SK-N-SH treated with all-trans-retinoic acid at 6 μM for 48 hours (cell line): ENCODE measurements at places on chromosomes 16 and 17.

GRCh38 chr17:14396547-14396946, 95.7 kb downstream of the HS3ST3B1 start:
- ATAC-seq, result no peak

- ATAC-seq, result no peak
Measured at GRCh38 chr16:50528820-50529219, 19.4 kb upstream of the NKD1 start.

DNA sequence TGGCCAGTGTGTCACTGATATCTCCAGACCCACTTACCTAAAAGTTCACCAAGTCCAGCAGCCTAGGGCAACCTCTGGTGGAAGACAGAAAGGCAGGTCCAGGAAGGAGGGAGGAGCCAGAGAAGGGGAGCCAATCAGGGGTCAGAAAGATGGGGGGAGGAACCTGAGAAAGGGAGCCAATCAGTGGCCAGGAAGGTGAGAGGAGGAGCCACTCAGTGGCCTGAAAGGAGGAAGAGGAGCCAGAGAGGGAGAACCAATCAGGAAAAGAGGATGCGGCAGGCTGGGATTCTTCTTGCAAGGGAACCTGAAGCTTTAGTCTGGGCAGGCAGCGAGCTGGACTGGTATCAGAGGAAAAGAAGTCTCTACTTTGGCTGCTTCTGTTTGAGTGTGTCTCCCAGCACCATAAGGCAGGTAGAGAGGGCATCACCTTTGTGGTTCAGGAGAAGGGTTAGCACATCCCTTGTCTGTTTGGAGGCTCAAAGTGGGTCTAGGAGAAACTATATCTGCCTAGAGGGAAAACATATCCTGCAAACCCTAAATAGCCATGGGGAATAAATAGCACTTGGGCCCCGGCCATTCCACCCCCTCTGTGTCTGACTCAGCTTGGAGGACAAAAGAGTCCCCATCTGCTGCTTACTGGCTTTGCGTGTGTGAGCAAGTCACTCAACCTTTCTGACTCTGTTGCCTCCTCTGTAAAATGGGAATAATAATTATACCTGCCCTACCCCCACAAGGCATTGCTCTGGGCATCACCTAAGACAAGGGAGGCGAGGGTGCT, 43.4 kb upstream of the CRHR1 start:
- ATAC-seq, result peak; percentile 98

DNA sequence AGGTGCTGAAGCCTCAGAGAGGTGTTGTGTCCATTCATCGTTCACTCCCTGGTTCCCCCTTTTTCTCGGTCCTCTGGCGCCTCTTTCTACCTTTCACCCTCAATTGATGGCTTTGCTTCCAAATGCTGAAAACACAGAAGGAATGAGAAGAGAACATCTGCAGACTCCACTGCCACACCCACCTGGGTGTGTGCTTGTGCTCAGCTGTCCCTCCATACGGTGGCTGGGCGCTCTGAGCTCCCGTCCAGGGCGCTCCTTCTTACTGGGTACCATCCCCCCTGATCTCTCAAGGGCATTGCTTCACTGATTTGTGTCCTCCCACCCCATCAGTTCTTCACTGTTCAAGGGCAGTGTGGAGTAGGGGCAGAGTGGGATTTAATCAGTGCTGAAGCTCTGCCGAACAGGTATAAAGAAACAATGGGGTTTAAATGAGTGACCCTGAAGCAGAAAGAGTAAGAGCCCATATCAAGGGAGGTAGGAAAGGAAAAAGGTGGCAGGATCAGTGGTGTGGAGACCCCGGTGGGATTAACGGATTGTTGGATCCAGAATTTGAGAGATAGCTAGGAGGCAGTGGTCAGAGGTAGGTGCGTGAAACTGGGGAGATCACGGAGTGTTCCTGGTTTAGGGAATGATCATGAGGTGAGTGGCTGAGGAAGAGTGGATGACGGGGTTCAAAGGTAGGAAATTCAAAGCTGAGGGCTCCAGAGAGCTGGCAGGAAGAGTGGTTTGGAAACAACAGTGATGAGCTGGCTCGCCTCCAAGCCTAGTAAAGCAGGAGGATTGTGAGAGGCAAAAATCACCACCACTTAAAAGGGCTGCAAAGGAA, 40.8 kb downstream of the MRTFB start:
- no peak for ATAC-seq

- ATAC-seq, result peak; percentile 82
Measured at GRCh38 chr16:81778861-81779535, at the start of gene PLCG2. PLCG2 (plus strand) TSS chr16:81779291; CDS start chr16:81785990, 6,699 bp downstream.
